LNCaP clone FGC (cell line): ENCODE measurements at places on chromosomes 3 and 15.

DNA sequence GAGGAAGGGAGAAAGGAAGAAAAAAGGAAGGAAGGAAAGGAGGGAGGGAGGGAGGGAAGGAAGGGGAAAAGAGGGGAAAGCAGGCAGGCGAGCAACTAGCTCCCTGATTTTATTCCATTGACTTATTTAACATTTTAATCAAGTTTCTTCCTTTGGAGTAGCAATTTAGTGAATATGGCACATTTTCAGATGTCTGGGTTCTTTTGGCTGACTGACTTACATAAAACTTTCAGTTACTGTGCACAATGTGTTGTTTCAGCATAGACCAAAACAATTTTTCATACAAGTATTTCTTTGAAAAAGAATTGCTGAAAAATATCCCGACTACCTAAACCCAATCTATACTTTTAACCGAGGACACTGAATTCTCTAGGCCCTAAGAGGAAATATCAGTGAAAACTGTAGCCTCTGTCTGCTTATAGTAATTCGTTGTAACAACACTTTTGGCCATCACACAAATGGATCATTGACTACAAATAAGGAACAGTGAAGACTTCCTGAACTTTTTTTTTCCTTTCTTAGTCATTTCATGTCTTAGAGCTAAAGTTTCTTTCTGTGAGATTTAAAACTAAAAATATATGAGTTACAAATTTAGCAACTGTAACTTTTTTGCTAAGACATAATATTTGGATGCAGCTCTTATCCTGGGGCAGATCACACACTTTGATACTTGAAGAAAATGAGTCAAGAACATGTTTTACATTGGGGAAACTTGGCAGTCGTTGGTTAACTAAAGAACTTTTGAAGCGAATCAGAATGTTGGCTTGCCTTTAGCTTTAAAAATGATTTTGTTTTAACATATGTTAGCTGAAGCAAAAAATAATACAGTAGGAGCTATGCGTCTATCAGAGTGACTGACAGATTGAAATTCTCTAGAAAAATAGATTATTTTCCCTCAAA, 79.6 kb downstream of the SOX2 start:
- no peak for DNase-seq

DNA sequence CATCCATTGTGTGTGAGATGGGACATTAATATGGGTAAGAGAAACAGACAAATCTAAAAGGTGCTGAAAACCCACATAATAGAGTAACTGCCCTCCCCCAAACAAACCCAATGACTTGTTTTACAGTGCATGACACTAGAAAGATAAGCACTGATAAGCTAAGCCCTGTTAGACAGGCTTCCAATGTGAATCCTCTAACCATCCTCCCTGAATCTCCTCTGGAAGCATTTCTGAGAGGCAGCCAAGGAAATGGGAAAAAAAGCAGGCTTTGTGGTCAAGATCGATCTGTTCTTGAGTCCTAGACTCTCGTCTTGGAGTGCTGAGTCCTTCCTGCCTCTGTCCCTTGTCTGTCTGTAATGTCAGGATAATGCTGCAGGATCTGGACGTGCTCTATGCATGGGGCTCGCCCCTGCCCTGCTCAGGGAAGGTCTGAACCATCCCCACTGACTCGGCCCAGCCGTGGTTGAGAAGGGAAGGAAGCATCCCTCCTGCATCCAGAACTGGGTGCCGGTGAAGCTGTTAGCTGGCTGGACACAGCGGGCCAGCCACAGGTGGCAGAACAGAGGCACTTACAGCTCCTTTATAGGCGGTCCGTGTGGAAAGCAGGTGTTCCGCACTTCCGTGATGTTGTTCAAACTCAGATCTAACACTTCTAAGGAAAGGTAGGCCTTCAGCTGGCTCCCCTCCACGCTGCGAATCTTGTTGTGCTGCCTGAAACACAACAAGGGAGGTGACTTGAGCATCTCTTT, 84.1 kb downstream of the LRIG1 start:
- DNase-seq = no peak

DNA sequence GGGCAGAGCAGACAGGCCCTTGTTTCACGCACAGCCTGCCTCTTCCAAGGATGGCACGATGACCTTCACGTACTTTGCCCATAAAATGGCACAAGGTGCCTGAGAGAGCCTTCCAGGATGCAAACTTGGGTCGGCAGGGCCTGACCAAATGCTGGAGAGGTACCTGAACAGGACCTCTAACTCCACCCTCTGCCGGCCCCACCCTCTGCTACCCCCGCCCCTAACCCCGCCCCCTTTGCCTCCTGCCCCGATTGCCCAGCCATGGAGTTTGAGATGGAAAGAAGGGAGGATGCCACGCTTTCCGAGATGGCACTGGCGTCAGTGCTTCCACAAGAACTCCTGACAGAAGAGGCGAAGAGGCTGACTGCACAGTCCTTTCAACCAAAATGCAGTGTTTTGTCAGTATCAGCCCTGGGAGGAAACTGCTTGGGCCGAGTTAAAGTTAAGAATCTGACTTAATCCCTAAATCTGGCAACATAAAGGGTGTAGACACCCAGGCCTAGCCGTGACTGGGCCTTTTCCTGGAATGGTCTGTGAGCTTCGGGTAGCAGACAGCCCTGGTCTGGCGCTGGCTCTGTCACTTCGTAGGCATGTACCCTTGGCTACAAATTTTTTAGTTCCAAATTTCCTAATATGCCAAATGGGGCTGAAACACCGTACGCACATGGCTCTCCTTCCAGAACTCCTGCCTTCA, 230.3 kb upstream of the RGMA start:
- DNase-seq = no peak

DNA sequence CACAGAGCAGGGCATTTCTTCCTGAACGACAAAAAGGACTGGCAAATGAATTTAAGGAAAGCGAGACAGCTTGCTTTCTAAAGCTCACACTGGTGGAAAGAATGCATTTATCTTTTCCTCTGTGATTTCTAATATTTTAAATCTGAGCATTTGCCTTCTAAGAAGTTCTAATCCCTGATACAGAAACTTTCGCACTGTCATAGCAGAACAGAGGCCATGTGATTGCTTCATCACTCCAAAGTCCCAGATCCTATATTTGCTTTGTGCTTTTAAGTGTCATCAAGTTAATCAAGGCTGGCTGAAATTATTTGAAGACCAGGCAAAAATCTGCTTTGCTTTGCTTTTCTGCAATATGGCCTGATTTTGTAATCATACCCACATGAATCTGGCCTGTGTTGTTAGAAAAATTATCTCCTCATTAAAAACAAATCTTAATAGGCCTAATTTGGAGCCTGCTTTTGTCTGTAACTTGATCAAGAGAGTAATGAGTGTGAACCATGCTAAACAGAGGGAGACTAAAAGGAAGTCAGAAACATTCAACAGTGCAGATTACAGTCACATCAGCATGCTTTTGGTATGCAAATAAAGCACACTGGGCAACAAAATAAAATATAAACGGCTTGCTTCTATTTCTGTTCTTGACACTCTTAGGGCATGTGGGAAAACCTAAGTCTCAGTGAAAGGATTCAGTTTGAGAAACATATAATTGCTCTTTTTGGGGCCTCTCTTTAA, 178.2 kb upstream of the ADAMTS9 start:
- DNase-seq = no peak

DNA sequence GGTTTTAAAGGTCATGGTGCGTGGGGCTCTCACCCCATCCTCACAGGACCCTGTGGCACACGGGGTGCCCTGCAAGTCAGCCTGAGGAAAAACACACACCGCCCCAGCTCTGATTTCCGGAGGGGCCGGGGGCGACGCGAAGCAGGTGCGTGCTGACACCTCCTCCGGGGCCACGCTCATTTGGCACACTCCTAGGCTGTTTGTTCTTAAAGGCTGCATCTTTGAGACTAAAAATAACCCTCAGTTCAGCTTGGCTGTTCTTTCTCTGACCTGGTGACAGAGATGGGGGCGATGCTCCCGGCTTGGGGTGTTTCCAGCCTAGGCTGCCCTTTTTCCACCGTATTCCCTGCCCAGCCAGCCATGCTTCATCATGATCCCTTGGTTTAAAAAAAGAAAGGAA, 141.5 kb upstream of the TPM1 start:
- no peak for DNase-seq

GRCh38 chr3:175307642-175308041, 448.5 kb downstream of the NAALADL2 start:
- no peak for DNase-seq

GRCh38 chr3:43346978-43347749, 60.8 kb downstream of the SNRK start:
- no peak for DNase-seq

- peak; percentile 34 for DNase-seq
Observed at GRCh38 chr3:157204431-157204830, 44.5 kb upstream of the CCNL1 start.

DNA sequence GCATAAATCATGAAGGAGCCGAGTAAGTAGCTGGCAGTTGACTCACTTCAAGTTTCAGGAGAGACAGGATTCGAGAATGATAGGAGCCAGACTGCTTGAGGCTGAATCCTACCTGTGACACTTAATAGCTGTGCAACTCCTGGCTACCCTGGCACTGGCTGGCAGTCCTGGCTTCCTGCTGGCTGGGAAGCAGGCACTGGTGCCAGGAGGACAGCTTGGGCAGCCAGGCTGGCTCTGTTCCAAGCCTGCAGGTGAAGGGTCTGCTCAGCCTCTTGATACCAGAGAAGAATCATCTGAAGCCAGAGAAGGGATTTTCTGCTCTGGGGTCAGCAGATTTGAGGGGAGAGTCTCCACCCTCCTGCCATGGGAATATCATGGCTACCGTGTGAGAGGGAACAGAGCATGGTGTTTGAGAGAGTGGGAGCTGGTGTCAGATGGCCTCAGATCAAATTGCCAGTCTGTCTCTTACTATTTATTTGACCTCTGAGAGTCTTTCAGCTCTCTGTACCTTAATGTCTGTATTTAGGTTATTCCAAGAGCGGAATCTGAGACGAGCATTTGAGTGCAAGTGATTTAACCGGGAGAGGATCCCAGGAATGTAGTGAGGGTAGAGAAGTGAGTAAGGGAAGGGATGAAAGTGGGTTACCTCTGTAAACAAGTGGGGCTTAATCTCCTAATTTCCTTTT, 4.4 kb upstream of the XIRP1 start:
- no peak for DNase-seq

DNA sequence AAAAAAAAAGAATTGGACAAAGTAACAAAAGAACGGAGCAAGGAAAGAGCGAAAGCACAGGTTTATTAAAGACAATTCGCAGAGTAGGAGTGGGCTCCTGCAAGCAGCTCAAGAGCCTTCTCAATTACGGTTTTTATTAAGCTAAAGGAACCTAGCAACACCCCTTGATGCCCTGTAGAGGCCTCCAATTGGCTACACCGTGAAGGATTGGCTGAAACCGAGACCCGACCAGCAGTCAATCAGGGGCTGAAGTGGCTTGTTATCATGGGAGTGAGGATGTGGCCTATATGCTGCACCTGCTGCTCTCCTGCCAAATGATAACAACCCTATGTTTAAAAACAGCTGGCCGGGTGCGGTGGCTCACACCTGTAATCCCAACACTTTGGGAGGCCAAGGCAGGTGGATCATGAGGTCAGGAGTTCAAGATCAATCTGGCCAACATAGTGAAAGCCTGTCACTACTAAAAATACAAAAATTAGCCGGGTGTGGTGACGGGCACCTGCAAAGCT, 20.4 kb upstream of the AP3B2 start:
- DNase-seq = no peak

DNA sequence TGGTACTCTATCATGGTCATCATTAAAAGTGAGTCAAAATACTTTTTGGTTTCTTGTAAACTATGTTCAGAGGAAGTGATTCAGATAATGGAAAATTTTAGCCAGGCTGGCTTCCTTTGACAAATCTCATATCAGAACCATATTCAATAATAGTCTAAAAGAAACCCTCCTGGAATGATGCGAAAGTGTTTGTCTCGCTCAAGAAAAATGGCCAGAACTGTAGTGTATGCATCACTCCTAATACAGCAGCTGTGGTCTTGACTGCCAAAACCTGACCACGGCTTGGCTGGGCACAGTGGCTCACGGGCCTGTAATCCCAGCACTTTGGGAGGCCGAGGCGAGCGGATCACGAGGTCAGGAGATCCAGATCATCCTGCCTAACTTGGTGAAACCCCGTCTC, 35.6 kb upstream of the KCNMB2 start:
- DNase-seq = no peak

- no peak for DNase-seq
Observed at GRCh38 chr3:31432897-31433678, 99.6 kb upstream of the STT3B start.

DNA sequence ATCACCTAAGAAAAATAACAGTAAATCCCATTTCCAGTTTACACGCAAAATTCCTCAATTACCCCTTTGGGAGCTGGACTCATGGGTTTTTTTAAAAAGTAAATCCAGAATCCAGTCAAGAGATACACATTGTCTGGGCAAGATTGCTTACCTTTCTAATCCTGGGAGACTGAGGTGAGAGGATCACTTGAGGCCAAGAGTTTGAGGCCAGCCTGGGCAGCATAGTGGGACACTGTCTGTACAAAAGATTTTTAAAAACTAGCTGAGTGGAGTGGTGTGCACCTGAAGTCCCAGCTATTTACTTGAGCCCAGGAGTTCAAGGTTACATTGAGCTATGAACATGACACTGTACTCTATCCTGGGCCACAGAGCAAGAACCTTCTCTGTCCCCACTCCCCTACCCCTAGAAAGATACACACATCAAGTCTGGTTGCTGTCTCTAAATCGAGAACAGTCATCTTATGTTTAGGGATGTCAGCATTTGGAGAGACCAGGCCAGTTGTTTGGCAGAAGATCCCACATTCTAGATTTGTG, 39.0 kb downstream of the DAG1 start:
- DNase-seq = no peak

DNA sequence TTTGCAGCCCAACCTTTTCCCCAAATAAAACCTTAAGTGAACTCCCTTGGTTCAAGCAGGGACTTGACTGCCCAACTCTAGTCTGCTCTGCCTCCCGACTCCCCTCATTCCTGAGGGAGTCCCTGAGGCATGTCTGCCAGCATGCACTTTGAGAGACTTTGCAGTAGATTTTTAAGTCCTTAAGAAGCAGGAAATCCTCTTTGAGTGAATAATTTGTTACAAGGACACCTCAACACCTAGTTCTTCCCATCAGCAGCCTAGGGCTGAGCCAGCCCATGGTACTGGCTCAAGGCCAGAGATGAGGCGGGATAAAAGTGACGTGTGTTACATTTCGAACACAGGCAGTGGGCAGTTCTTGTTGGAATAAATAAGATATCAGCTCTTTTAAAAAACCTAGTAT, 204.3 kb upstream of the SLC2A2 start:
- no peak for DNase-seq

DNA sequence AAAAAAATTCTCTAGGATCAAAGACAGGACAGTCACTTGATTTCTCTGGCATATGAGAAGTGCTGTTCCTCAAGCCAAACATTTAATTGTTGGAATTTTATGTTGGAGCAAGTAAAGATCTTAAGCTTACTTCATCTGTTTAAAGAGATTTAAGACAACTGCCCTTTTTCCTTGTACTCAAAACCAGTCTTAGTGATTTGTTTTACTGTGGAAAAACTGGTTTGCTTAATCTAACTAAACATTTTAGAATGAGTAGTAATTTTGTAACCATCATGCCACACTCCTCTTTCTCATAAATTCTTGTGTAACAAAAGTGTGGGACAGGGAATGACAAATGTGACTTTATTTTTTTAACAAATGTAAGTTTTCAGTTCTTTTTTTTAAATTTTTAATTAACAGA, 18.4 kb downstream of the PRKCI start:
- DNase-seq = peak; percentile 60

GRCh38 chr3:89562373-89562772, 455.0 kb downstream of the EPHA3 start:
- no peak for DNase-seq
